ENCODE measurements at places on chromosomes 2 and 18.

DNA sequence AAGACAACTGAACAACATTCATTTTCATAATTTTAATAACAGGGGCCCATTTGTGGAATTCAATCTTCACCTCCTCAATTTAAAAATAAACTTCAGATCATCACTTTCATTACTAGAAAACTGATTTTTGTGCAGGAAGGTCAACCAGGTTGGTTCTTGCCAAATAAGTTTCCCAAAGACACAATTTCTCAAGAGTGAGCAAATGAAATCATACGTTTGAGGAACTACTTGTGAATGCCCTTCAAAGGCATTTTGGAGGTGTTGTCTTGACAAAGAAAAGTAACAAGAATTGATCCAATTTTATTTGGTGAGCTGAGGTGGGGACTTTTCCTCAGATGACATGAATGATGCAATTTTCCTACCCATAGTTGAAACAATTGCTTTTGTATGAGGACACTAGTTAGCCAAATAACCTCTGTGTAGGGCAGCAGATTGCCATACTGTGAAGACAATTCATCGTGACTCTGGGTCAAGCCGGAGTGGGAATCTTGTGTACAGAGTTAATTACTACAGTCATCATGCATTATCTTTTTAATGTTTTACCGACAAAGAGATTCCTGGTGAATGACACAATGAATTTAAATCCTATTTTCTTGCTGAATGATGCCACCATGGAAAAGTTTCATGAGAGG lies 121.8 kb downstream of the TGFA start:
- DNase-seq: peak; percentile 97

- DNase-seq: no peak
Observed at GRCh38 chr2:128310094-128310716, 8.5 kb downstream of the HS6ST1 start.

- DNase-seq: no peak
Observed at GRCh38 chr18:54357082-54357659, 487 bp downstream of the STARD6 start.

GRCh38 chr2:217652761-217653639 lies 349.8 kb downstream of the TNS1 start:
- peak; percentile 59 for DNase-seq

DNA sequence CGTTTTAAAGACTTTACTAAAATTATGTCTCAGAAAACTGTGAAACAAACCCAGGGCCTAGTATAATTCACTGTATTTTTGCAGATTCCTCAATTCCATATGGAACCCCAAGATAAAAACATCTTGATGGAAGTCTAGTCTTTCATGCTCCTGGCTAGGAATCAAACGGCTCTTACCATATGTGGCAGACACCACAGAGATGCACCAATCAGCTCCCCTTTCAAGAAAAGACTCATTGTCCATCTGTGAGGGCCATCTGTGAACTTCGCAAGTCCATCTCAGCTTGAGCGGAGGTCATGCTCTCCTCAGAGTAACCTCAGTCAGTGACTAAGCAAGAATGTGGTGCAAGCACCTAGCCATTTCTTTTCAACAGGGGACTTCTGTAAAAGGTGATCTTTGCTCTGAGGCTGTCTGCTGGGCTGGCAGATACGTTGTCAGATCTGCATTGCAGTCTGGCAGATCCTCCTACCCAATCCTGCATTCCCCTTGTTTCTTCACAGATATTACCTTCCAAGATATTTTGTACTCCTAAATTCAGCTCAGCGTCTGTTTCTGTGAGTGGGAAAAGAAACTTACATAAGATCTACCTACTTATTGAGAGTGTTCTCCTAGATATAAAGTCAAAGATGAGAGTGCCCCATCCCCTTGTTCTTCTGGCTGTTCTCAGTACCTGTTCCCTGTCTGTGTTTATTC lies 419.3 kb downstream of the SPAG16 start:
- DNase-seq: no peak

Data from SW480 (cell line).